ENCODE measurements at places on chromosomes 6 and 20. TPM values are rescaled to one million over a fixed set of nuclear protein-coding genes. Genes with fewer than 3 reads are reported as not detected.

PDYN gene
- total RNA-seq = not detected

ERGIC3 gene
- total RNA-seq = 119 TPM

TFAP2C gene
- total RNA-seq = 2.0 TPM

COL10A1 gene
- total RNA-seq = 0.92 TPM

CSNK2B gene
- total RNA-seq = 202 TPM

GABRR1 gene
- total RNA-seq = not detected

TINAG gene
- total RNA-seq = not detected

ENPP4 gene
- 32.2 TPM for total RNA-seq

SCGN gene
- 4.5 TPM for total RNA-seq

MROH8 gene
- 1.6 TPM for total RNA-seq

GTPBP2 gene
- total RNA-seq = 45.9 TPM

ULBP1 gene
- total RNA-seq = 0.14 TPM

TP53INP2 gene
- total RNA-seq = 14.4 TPM

KCNQ5 gene
- 8.5 TPM for total RNA-seq

BTNL2 gene
- total RNA-seq = not detected

MAP7 gene
- 6.9 TPM for total RNA-seq

NDUFAF5 gene
- total RNA-seq = 8.1 TPM

LRRC73 gene
- 0.54 TPM for total RNA-seq

PLN gene
- 468 TPM for total RNA-seq

BPI gene
- total RNA-seq = 0.35 TPM

TRIM31 gene
- not detected for total RNA-seq

DACT2 gene
- 0.41 TPM for total RNA-seq

HEY2 gene
- total RNA-seq = 40.9 TPM

CST7 gene
- 10.9 TPM for total RNA-seq

GSTA3 gene
- not detected for total RNA-seq

SOBP gene
- 11.1 TPM for total RNA-seq

FRS3 gene
- total RNA-seq = 3.2 TPM

RNF144B gene
- total RNA-seq = 24.3 TPM

CEP57L1 gene
- 29.5 TPM for total RNA-seq

TMC2 gene
- total RNA-seq = not detected

OOEP gene
- not detected for total RNA-seq

GPX6 gene
- total RNA-seq = not detected
